ENCODE measurements at places on chromosomes 1 and 21. TPM values are rescaled to one million over a fixed set of nuclear protein-coding genes. Genes with fewer than 3 reads are reported as not detected.

GRCh38 chr1:184820218-184820750 lies 65.6 kb upstream of the EDEM3 start:
- no peak for DNase-seq
- H3K4me1 ChIP-seq = peaks cover 9% of the 10 kb centered on the region
- no peak overlapping the region for H3K27ac ChIP-seq
- H3K4me3 ChIP-seq = no peak overlapping the region
- peaks cover 74% of the 10 kb centered on the region for H3K36me3 ChIP-seq

DNA sequence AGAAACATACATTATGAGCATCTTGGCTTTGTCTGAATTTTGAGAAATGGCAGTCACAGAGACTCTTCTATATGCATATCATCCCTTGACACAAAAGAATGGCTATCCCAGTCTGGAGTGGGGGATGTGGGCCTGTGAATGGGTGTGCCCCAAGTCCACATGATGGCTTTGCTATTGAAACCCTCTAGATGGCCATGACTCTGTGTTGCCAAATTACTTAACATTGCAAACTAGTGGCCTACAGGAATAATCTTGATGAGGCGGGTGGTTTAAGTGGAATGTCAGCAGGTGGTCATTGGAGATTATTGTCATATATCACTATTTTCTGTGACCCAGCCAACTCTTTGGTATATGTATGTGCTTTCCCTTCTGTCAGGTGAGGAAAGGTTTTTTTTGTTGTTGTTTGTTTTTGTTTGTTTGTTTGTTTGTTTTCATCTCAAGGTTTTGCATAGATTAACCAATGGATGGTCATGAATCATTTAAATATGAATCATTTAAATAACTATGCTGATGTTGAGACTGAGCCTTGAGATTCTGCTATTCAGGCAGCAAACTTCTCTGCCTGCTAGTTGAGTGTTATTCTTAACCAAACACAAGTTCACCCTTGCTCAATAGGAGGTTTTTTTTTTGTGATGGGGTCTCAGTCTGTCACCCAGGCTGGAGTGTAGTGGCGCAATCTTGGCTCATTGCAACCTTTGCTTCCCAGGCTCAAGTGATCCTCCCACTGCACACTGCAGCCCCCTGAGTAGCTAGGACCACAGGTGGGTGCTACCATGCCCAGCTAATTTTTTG lies 103.0 kb downstream of the NOS1AP start:
- no peaks in the 10 kb centered on the region for H3K4me1 ChIP-seq
- no peak for DNase-seq
- no peaks in the 10 kb centered on the region for H3K36me3 ChIP-seq
- no peak overlapping the region for H3K27ac ChIP-seq
- no peak overlapping the region for H3K4me3 ChIP-seq

DNA sequence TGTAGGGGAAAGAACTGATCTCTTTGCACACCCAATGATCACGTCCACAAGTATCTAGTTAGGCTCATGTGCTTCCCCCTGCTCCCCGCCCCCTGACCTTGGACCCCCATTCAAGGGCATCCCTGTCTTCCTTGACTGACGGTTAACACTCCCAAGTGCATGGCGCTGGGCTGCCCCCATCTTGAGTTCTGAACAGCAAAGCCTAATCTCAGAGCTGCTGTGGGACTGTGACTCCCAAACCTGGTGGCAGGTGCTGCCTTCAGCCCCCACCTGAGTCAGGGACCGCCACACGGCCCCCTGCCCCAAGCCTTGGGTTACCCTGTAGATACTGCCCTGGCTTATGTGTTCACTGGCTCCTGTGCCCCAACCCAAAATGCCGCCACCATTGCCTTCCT lies 925 bp downstream of the TNNI1 start:
- peak; percentile 36 for DNase-seq
- H3K36me3 ChIP-seq = no peaks in the 10 kb centered on the region
- H3K27ac ChIP-seq = no peak overlapping the region

GRCh38 chr1:185816460-185816859 lies 82.3 kb downstream of the HMCN1 start:
- peaks cover 11% of the 10 kb centered on the region for H3K27me3 ChIP-seq
- no peaks in the 10 kb centered on the region for H3K36me3 ChIP-seq
- no peak overlapping the region for H3K4me3 ChIP-seq
- H3K27ac ChIP-seq = no peak overlapping the region
- DNase-seq = no peak
- H3K4me1 ChIP-seq = no peaks in the 10 kb centered on the region

- H3K4me1 ChIP-seq = no peaks in the 10 kb centered on the region
- H3K36me3 ChIP-seq = no peaks in the 10 kb centered on the region
- H3K27me3 ChIP-seq = peaks cover 42% of the 10 kb centered on the region
Measured at GRCh38 chr21:36718951-36719501, 20.1 kb downstream of the SIM2 start.

- H3K27ac ChIP-seq = no peak overlapping the region
- no peak overlapping the region for H3K4me3 ChIP-seq
- no peak for DNase-seq
- H3K27me3 ChIP-seq = no peaks in the 10 kb centered on the region
- H3K36me3 ChIP-seq = no peaks in the 10 kb centered on the region
Measured at GRCh38 chr21:26067836-26068594, 102.6 kb downstream of the APP start.

DNA sequence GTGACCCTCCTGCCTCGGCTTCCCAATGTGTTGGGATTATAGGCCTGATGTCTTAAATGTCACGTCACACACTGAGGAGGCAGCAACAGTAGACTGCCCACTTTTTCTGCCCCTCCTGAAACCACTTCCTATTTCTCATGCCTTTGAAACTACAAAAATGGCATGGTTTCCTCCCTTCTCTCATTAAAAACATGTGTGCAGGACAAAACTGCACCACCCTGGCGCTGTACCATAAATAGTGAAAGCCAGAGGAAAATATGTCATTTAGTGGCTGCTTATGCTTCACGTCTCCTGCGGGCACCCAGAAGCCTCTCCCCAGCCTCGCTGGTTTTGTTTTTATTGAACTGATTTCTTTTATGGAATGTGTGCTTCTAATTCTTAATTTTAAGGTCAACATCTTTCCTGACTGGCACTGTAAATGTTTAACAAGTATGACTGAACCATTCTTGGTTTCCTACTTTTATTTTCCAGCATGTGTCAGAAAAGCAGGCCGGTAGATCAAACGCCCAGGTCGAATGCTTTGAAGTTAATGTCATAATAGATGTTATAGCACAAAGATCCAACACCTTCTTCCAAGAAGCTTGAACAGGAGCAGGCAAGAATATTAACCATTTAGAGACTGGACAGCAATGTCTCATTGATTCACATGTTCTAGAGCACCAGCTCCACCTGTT lies 59.6 kb upstream of the C1orf87 start:
- no peaks in the 10 kb centered on the region for H3K4me1 ChIP-seq
- no peaks in the 10 kb centered on the region for H3K27me3 ChIP-seq
- no peak overlapping the region for H3K4me3 ChIP-seq
- no peaks in the 10 kb centered on the region for H3K36me3 ChIP-seq

DNA sequence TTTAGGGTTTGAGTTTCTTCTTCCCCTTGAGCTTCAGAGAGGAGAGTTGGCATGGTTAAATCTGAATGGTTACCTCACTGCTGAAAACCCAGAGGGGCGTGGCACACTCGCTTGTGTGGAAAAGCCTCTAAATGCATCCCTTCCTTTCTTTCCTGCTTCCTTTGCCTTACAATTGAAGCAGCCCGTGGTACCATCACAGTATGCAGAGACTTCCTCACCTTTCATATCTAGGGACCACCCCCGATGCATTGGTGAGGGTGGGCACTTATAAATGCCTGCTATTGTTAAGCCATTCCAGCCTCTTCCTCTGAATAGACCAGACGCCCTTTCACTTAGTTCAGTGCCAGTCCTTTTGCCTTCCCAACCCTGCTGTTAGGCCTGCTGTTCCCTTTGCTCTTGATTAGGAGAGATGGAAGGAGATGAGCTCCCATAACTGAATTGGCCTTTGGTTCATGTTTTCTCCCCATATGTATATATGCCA lies 21.9 kb upstream of the LAX1 start:
- H3K4me3 ChIP-seq = no peak overlapping the region
- no peak for DNase-seq
- H3K27me3 ChIP-seq = no peaks in the 10 kb centered on the region
- H3K27ac ChIP-seq = no peak overlapping the region
- H3K36me3 ChIP-seq = peaks cover 56% of the 10 kb centered on the region
- H3K4me1 ChIP-seq = peaks cover 23% of the 10 kb centered on the region

GRCh38 chr1:59609245-59609644 lies 205.5 kb upstream of the HOOK1 start:
- no peaks in the 10 kb centered on the region for H3K27me3 ChIP-seq
- no peaks in the 10 kb centered on the region for H3K4me1 ChIP-seq
- no peak for DNase-seq
- H3K4me3 ChIP-seq = no peak overlapping the region

- H3K4me3 ChIP-seq = no peak overlapping the region
- H3K4me1 ChIP-seq = no peaks in the 10 kb centered on the region
- no peaks in the 10 kb centered on the region for H3K36me3 ChIP-seq
Measured at GRCh38 chr1:9439074-9439761, 100.0 kb upstream of the SLC25A33 start.

DNA sequence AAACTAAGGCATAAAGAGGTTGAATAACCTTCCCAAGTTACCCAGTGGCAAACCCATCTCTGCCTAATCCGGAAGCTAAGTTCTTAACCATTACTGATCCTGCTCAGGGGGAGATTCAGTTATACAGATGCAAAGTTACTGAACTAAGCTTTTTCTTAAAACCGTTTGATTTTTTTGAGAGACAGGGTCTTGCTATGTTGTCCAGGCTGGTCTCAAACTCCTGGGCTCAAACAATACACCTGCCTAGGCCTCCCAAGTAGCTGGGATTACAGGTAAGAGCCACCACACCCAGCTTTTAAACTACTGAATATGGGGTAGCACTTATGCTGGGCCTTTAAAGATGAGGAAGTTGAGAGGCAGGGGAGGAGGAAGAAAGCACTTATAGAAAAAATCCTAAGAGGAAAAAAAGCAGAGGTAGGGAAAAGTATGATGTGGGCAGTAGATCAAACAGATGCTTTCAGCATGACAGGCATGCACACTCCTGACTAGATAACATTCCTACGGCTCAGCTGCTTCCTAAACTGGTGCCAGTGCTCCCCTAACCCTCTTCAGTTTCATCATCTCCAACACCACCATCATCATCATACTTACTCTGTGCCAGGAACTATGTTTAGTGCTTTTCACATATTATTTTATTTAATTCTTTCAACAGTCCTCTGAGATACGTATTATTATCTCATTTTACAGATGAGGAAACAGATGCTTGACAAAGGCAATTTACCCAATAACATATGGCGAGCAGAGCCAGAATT lies 5.8 kb downstream of the PAFAH2 start:
- H3K27ac ChIP-seq = no peak overlapping the region
- no peak overlapping the region for H3K4me3 ChIP-seq
- no peaks in the 10 kb centered on the region for H3K27me3 ChIP-seq
- H3K4me1 ChIP-seq = peaks cover 43% of the 10 kb centered on the region
- DNase-seq = no peak

- no peak within 1 kb of the TSS for H3K27ac ChIP-seq
- no peak for DNase-seq
- no peaks in the 10 kb centered on the region for H3K4me1 ChIP-seq
- H3K36me3 ChIP-seq = no peaks in the 10 kb centered on the region
Measured at GRCh38 chr1:34759503-34760357, at the start of gene GJB4. TSS of gene GJB4 (plus strand) at chr1:34759740. CDS start at chr1:34761255, 1,515 bp downstream.

DNA sequence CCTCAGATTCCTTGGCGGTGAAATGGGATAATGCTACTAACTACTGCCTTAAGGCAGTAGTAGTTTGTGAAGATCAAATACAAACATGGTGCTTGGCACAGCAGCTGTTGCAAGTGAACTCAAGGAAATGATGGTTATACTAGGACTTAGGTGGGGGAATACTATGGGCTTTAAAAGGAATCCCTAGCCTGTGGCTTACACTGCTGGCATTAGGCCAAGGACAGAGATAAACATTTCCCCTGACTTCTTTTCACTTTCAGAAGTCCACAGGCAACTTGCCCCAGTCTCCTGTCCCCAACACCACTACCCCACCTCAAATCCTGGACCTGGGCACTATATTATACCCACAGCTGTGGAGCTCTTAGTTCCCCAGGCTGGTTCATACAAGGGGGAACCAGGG lies 13.1 kb upstream of the VAMP4 start:
- H3K27me3 ChIP-seq = peaks cover 8% of the 10 kb centered on the region
- H3K27ac ChIP-seq = no peak overlapping the region
- H3K4me3 ChIP-seq = no peak overlapping the region
- DNase-seq = no peak

DNA sequence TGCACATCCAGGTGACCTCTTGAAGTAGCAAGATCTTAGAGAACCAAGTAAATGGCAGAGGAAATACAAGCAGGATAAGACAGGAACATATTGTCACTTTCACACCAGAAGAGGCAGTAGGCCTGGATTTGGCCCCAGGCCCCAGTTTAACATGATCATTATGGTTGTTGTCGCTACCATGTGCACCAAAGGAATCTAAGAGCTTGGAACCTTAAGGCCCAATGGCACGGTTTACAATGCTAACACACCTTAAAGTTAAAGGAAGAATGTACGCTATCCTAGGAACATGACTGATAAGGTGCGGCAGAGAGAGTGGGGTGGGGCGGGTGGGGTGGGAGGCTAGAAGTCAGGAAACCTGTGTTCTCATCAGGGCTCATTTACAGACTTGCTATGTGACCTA lies 147.5 kb downstream of the ROR1 start:
- no peaks in the 10 kb centered on the region for H3K36me3 ChIP-seq
- no peaks in the 10 kb centered on the region for H3K27me3 ChIP-seq
- no peak overlapping the region for H3K4me3 ChIP-seq
- H3K4me1 ChIP-seq = no peaks in the 10 kb centered on the region

GRCh38 chr1:163231385-163231784 lies 28.7 kb upstream of the RGS5 start:
- no peaks in the 10 kb centered on the region for H3K36me3 ChIP-seq
- DNase-seq = no peak
- H3K27ac ChIP-seq = no peak overlapping the region
- H3K4me1 ChIP-seq = no peaks in the 10 kb centered on the region
- no peaks in the 10 kb centered on the region for H3K27me3 ChIP-seq

DNA sequence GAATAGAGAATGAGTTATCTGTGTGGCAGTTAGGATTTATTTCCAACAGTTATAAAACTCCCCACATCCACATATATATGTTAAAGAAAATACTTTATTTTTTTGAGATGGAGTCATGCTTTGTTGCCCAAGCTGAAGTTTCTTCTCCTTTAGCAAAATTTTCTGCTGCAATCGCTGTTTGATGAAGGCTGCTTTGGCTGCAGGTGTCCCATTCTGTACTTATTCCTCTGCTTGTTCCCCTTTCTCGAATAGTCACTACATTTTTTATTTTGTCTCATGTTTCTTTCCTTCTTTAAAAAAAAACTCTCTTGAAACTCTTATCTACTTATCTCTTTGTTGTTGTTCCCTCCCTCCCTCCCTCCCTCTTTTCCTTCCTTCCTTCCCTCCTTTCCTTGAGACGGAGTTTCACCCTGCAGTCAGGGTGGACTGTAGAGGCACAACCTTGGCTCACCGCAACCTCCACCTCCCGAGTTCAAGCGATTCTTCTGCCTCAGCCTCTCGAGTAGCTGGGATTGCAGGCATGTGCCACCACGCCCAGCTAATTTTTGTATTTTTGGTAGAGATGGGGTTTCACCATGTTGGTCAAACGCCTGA lies 10.6 kb downstream of the OR2W3 start:
- H3K27me3 ChIP-seq = no peaks in the 10 kb centered on the region
- peak overlapping the region; percentile 61 for H3K4me3 ChIP-seq
- no peaks in the 10 kb centered on the region for H3K36me3 ChIP-seq
- no peak for DNase-seq

FAAH gene
- total RNA-seq = 3.9 TPM

RHD gene
- total RNA-seq = not detected

TDRD5 gene
- not detected for total RNA-seq

DMBX1 gene
- not detected for total RNA-seq

MEGF6 gene
- total RNA-seq = 11.2 TPM

PPCS gene
- total RNA-seq = 40.4 TPM

DDAH1 gene
- total RNA-seq = not detected

KLF17 gene
- total RNA-seq = not detected

RHBG gene
- not detected for total RNA-seq

HAPLN2 gene
- total RNA-seq = not detected

Data from activated CD8-positive, alpha-beta memory T cell treated with anti-CD3 and anti-CD28 coated beads, Interleukin-2, amount 10 ng/mL, durations not matched to agents 7 days and 5 days (primary cell).